ENCODE measurements at places on chromosomes 3 and 15. TPM values are rescaled to one million over a fixed set of nuclear protein-coding genes. Genes with fewer than 3 reads are reported as not detected.
A peak's percentile ranks its signal among the peaks of the same experiment; 100 is the strongest.

SLC12A1 gene
- total RNA-seq, result not detected

- no peak overlapping the region for H3K4me3 ChIP-seq
- no peak for DNase-seq
- H3K27me3 ChIP-seq, result peaks cover 19% of the 10 kb centered on the region
- H3K4me1 ChIP-seq, result no peaks in the 10 kb centered on the region
- H3K36me3 ChIP-seq, result no peaks in the 10 kb centered on the region
Measured at GRCh38 chr3:2950159-2950558, 160.0 kb downstream of the IL5RA start.

DNA sequence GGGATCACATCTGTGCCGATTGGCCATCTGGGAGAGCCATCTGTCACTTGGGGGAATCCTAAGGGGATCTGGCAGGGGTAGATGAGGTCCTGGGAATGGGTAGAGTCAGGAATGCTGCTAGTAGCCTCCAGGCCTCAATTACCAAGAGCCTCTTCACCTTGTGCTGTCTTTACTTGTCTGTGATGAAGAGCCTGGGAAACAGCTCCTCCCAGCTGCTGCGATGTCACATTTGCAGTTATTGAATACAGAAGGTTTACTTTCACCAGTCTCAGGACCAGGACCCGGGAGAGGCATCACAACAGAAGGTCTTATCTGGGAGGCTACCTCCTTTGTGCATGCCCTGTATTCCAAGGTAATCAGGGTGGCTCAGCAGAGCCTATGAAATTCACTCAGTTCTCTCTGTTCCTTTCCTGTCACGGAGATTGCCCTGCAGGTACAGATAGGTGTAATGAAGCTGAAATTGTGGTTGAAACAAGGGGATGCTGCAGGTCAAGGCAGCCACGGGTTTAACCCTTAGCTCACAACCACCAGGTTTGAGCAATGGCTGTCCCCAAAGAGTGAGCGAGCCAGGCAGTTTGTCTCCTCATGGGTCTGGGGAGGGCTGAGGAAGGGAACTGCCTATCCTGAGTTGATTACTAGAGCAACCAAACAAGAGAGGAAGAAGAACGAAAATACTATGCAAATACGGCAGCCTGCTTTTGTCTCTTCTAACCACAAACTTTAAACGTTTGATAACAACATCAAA, 298.9 kb upstream of the RORA start:
- peaks cover 11% of the 10 kb centered on the region for H3K27me3 ChIP-seq
- DNase-seq, result no peak
- no peak overlapping the region for H3K4me3 ChIP-seq
- H3K4me1 ChIP-seq, result no peaks in the 10 kb centered on the region
- no peaks in the 10 kb centered on the region for H3K36me3 ChIP-seq

GOLGA8R gene
- 2.7 TPM for total RNA-seq

- H3K27ac ChIP-seq, result no peak overlapping the region
- no peak for DNase-seq
- no peaks in the 10 kb centered on the region for H3K4me1 ChIP-seq
- peaks cover 18% of the 10 kb centered on the region for H3K27me3 ChIP-seq
- no peak overlapping the region for H3K4me3 ChIP-seq
- no peaks in the 10 kb centered on the region for H3K36me3 ChIP-seq
Measured at GRCh38 chr15:97884513-97885131, 75.9 kb upstream of the ARRDC4 start.

- DNase-seq, result no peak
- no peaks in the 10 kb centered on the region for H3K27me3 ChIP-seq
- H3K4me3 ChIP-seq, result no peak overlapping the region
- H3K4me1 ChIP-seq, result peaks cover 31% of the 10 kb centered on the region
- H3K36me3 ChIP-seq, result peaks cover 4% of the 10 kb centered on the region
Measured at GRCh38 chr15:68295014-68295805, 17.7 kb downstream of the FEM1B start.

DNA sequence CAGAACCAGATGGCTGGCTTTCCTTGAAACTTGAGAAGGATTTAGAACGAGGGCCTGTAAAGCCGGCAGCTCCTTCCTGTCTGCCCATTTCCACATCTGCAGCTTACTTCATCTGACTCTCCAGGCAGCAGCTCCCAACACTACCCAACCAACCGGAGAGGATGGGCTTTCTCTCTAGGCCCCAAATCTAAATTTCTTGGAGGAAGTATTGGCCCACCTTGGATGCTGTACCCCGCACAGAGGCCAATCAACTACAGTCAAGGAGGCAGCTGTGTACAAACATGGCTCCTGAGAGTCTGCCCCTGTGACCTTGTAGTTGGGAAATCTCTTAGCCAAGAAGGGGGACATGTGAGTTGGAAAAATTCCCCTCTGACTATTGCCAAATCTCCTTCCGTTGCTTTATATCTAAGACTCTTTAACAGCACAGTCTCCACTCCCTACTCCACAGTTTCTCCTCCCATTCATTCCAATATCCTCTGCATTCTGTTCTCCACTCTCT, 8.0 kb upstream of the ACAP2 start:
- no peak for DNase-seq
- peaks cover 2% of the 10 kb centered on the region for H3K36me3 ChIP-seq
- H3K4me3 ChIP-seq, result no peak overlapping the region

SLC6A1 gene
- not detected for total RNA-seq

GRCh38 chr3:25427155-25427554, 908 bp upstream of the RARB start:
- no peak for DNase-seq
- peaks cover 65% of the 10 kb centered on the region for H3K27me3 ChIP-seq
- peak overlapping the region; percentile 55 for H3K4me3 ChIP-seq
- H3K4me1 ChIP-seq, result no peaks in the 10 kb centered on the region
- no peak overlapping the region for H3K27ac ChIP-seq

TMEM212 gene
- total RNA-seq, result not detected

GRCh38 chr3:29033511-29033910, 247.4 kb upstream of the RBMS3 start:
- no peak for DNase-seq
- H3K4me1 ChIP-seq, result no peaks in the 10 kb centered on the region
- H3K27me3 ChIP-seq, result peaks cover 7% of the 10 kb centered on the region
- no peaks in the 10 kb centered on the region for H3K36me3 ChIP-seq
- H3K4me3 ChIP-seq, result no peak overlapping the region

DNA sequence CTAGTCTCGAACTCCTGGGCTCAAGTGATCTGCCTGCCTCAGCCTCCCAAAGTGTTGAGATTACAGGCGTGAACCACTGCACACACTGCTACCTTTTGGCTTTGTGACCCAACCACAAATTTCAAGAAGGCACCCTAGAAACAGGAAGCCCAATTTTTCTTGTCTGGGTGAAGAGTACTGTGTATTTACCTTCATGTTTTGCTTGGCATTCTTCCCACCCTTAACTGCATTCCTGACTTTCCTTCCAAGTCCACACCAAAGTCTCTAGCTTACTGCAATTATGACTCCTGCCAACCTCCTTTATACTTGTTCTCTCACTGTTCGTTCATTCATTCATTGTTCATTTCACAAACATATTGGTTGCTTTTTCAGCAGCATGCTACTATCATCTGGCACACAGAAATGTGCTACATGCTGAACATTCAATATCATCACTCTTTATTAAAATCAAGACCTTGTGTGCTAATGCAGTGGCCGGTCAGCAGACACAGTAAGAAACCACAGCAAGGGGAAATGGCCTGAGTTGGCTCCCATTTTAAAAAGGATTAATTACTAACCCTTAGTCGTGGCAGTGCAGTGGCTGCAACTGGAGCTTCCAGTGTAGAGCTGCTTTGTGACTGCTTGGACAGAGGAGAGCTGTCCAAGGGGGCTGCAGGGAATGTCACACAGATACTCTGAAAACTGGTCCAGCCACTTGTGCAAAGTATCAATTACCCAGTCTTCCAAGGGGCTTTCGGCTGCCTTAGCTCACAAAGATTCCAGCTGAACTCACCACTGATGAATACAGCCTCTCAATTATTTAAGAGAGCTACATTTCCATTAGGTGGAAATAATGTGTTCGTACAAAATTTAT, 94.0 kb downstream of the ETFA start:
- H3K27ac ChIP-seq, result no peak overlapping the region
- H3K27me3 ChIP-seq, result no peaks in the 10 kb centered on the region
- peaks cover 15% of the 10 kb centered on the region for H3K36me3 ChIP-seq
- no peak for DNase-seq
- H3K4me3 ChIP-seq, result no peak overlapping the region
- no peaks in the 10 kb centered on the region for H3K4me1 ChIP-seq

DNA sequence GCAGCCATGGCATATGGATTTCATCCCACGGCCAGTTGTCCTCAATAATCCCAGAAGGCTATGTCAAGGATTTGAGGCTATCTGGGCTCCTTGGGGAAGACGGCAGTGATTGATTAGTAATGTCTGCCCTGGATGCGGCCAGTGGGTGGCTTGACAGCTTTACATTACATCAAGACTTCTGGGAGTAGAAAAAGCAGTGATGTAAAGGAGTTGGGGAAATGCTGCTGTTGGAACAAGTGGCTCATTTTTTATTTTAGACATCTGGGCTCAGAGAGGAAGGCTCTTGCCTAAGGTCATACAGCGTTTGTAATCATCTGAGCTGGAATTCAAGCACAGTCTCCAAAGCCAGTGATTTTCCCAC, 94.1 kb downstream of the FLNB start:
- no peak overlapping the region for H3K27ac ChIP-seq
- H3K4me1 ChIP-seq, result peaks cover 7% of the 10 kb centered on the region
- no peak overlapping the region for H3K4me3 ChIP-seq
- H3K36me3 ChIP-seq, result peaks cover 4% of the 10 kb centered on the region
- DNase-seq, result no peak

Measured in activated T-cell treated with anti-CD3 and anti-CD28 coated beads, Interleukin-2, amount 50 U/mL, for 72 hours (primary cell).